ENCODE measurements at places on chromosomes 16 and 17.

DNA sequence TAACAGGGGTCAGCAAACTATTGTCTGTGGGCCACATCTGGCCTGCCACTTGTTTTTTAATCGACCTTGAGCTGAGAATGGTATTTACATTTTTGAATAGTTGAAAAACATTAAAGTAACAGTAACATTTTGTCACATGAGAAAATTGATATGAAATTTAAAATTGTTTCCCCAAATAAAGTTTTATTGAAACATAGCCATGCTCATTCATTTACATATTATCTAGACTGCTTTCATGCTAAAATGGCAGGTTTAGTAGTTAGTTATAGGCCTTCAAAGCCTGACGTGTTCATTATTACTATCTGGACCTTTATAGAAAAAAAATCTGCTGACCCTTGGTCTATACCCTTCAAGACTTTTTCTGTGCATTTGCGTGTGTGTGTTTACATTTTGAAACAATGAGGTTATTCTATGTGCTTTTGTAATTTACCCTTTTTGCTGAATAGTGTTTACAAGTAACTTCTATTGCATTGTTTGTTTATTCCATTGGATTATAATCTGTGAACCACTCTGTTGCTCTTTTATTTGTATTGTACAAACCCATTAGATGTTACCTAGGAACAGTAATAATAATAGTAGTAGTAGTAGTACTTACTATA, 37.1 kb downstream of the FTO start:
- no peak for DNase-seq

- DNase-seq, result no peak
These were observed 129.5 kb downstream of the ABCC6 start for GRCh38 chr16:16093628-16094332.

DNA sequence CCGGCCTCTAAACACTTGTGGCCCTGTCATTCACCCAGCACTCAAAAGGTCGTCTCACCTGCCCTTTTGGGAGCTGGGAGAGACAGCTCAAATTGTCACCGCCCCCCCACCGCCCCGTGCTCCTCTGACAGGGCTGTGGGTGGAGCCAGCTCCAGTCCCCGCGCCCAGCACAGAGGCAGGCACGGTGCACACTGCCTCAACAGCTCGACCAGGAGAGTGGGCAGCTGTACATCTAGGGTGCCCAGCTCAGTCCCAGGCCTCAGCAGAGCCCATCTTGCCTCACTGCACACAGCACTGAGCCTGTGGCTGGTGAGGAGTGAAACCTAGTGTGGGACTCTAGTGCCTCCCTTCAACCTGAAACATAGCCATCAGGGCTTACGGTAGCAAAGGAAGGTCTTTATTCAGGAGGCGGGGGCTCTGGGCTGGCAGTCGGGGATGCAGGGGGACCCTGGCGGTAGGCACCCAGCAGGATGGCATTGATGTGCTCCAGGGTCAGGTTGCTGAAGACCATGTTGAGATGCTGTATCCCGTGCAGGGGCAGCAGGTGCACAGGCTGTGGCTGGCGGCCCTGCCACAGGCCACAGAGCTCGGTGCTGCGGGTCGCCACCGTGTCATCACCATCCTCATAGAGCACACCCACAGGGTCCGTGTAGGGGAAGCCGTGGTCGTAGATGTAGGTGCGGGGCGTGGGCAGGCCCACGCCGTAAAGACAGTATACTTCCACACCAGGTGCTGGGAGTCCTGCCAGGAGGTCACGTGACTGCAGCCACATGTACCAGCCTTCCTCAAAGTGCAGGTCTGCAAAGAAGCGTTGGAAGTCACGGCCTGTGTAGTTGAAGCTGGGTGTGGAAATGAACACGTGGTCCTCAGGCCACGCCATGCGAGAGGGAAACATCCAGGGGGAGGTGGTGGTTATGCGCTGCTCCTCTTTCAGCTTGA, 3.1 kb upstream of the PSMB10 start:
- DNase-seq, result no peak

DNA sequence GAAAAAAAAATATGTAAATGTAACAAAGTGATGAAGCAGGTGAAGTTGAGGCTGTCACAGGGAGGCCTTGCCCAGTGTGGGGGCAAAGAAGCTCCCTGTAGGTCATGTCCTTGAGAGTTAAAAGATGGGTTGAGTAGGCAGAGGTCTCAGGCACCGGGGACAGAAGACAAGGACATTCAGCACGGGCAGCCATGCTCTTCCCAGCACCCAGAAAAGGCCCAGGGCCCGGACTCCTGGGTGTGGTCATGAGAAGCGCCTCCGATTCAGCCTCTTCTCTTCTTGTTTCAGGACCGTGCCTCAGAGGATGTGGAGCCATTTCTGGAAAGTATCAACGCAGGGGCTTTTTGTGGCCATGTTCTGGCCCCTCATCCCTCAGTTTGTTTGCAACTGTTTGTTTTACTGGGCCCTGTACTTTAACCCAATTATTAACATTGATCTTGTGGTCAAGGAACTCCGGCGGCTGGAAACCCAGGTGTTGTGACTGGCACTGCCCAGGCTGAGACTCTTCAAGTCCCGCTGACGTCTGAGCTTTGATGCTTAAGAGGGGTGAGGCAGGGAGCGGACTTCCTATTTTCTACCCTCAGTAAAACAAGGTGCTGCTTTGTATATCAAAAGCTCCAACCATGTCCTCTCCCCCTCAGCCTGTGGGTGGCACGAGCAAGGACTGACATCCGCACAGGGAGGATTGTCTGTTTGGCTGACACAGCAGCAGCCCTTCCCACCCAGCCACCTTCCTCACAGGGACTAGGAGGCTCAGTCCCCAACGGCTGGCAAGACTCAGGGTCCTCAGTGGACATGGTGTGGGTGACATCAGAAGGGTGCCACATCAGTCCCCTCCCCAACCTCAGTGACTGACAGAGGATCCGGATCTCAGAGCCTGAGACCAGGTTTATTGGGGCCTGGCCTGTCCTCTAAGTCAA, 26.5 kb downstream of the PLA2G10 start:
- DNase-seq, result no peak

DNA sequence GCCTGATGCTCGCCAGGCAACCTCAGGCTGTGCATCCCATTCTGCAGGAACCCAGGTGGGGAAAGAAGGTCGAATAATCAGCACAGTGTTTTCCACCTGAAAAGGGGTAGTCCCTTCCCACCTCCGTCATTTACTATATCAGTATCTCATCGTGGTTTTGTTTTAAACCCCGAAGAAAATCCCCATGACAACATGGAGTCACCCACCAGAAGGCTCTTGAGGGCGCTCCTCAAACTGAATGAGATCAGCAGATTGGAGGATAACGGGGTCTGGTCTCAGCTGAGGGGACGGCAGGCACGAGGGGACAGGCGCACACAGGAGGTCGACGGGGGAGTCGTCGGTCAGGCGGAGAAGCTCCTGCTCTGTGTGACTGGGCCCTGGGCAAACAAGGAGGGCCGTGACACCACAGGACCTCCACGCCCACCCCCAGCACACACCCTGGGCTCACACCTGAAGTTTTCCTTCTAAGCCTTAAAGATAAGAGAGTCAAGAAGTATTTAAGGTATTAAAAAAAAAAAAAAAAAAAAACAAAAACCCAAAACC, 44.2 kb downstream of the MARF1 start:
- no peak for DNase-seq

GRCh38 chr17:58993311-58993710, 113.4 kb downstream of the TRIM37 start:
- no peak for DNase-seq

- DNase-seq, result no peak
These were observed 48.9 kb downstream of the UBE2G1 start for GRCh38 chr17:4317610-4318009.

DNA sequence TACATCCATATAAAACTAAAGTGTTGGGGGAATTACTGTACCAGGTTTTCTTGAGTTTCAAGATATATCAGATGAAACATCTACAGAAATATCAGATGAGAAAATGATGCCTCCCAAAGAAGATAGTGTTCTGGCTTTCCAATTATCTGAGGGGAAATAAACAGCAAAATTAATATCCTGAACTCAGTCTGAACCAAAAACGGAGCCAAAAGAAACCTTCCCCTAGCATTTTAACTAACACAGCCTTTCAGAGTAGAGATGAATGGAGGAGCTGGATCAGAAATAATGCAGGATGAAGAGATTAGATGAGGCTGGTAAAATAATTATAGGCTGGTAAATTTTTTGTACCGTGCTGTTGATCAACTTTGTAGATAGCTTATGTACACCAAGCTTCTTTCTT, 16.2 kb downstream of the ERCC4 start:
- DNase-seq, result no peak

DNA sequence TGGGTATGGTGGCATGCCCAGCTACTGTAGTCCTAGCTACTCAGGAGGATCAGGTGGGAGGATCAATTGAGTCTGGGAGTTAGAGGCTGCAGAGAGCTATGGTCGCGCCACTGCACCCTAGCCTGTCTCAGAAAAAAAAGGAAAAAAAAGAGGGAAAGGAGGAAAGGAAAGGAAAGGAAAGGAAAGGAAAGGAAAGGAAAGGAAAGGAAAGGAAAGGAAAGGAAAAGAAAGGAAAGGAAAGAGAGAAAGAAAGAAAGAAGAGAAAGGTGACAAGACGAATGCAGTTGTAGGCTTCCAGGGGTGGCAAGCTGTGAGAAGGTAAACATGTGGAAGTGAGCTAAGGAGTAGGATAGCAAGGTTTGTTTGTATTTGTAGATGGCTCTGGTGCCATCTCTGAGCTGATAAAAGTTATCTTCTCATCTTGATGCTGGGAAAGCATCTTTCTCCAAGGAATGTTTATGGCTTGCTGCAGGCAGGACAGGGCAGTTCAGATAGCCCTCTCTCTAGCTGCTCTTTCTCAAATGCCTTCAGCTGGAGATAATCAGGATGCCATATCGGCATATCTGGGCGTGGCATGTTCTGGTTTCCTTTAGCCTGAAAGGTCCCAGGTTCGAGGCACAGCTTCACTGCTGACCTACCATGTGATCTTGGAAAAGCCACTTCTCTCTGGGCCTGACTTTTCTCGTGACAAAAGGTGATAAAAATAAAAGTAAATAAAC, 2.8 kb upstream of the NOS2 start:
- DNase-seq, result no peak

- DNase-seq, result no peak
These were observed 14.0 kb downstream of the ATP5PD start for GRCh38 chr17:75032720-75033280.

DNA sequence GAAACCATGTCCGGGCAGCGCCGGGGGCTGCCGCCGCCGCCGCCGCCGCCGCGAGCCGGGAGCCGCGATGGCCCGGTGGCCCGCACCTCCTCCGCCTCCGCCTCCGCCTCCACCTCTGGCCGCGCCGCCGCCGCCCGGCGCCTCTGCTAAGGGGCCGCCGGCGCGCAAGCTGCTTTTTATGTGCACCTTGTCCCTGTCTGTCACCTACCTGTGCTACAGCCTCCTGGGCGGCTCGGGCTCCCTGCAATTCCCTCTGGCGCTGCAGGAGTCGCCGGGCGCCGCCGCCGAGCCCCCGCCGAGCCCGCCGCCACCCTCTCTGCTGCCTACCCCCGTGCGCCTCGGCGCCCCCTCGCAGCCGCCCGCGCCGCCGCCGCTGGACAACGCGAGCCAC, 587 bp downstream of the HS3ST4 start:
- no peak for DNase-seq

DNA sequence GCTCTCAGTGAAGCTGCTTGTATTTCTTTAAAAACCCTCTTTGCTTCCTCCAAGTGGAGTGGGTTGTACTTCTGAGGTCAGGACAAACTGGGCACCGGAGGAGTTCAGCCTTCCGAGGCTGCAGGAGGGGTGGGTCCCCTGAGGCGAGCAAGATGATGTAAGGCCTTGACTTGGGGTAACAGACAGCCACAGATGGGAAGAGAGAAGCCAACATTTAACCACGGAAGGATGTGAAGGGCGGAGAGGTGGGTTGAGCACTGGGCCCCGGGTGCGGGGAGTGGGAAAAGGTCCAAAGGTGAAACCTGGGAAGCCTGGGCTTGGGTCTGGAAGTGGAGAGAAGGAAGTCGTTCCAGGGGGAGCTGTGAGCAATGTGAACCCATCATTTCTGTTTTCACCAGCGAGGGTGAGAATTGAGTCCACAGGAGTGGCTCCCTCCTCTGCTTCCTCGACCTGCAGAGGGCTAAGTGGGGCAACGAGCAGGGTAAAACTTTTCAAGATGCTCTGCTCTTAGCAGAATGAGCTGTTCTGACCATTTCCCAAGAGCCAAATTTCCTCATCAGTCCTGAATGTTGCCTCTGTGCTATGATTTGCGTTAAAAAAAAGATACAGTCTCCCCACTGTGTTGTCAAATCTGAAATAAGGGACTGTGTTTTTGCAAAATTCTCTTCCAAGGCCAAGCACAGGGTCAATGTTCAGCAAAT, 137.7 kb upstream of the CRHR1 start:
- DNase-seq, result no peak

- DNase-seq, result no peak
These were observed 34.9 kb downstream of the CMC2 start for GRCh38 chr16:80971819-80972218.

DNA sequence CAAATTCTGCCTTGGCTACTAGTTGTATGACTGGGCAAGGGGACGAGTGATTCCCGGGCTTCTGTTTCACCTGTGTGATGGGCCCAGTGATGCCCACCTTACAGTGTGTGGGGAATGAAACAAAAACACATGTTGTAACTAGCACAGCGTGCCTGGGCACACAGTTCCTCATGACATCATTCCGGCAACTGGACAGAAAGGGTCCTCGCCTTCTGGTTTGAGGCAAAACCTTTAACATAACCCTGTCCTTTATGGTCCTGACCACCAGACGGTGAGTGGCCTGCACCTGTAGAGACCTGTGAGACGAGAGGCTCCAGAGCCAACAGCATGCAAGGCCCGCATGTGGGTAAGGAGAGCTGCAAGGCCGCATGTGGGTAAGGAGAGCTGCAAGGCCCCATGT, 7.7 kb upstream of the SLC38A8 start:
- DNase-seq, result no peak

GRCh38 chr17:81685108-81685507, 1.3 kb downstream of the HGS start:
- DNase-seq, result no peak

- DNase-seq, result no peak
These were observed 52.7 kb downstream of the CDRT4 start for GRCh38 chr17:15414532-15415306.

DNA sequence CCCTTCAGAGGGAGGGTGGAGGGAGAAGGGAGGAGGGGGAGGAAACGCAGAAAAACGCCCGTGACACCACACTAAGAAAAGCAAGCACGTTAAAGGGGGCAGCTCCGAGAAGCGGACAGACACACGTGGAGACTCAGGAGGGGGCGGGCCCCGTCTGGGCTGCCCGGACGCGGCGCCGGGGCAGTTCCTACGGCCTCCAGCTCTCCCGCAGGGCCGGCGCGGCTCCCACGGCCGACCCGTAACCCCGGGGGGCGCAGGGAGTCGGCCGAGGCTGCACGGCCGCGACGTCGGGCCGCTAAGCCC, 362 bp downstream of the KLHDC4 start:
- DNase-seq, result no peak

GRCh38 chr17:8318010-8318935, 8.2 kb downstream of the ARHGEF15 start:
- DNase-seq, result no peak

DNA sequence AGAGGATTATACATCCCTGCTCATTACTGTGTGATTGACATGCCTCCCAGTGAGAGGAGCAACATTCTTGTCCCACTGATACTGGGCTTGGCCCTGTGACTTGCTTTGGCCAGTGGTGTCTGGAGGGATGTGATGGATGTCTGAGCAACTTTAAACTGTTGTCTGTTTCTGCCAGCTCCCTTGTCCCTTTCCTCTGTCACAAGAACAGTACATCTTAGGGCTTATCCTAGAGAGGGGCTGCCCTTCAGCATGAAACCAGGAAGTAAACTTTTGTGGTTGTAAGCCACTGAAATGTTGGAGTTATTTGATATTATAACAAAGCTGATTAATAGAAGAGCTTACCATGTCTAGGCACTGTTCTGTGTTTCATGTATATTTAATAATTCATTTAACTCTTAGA, 82.9 kb upstream of the GPRC5B start:
- DNase-seq, result no peak
